ENCODE measurements at places on chromosomes 1 and 21.

- no peak for DNase-seq
Observed at GRCh38 chr1:226558036-226558650, 9.6 kb downstream of the STUM start.

DNA sequence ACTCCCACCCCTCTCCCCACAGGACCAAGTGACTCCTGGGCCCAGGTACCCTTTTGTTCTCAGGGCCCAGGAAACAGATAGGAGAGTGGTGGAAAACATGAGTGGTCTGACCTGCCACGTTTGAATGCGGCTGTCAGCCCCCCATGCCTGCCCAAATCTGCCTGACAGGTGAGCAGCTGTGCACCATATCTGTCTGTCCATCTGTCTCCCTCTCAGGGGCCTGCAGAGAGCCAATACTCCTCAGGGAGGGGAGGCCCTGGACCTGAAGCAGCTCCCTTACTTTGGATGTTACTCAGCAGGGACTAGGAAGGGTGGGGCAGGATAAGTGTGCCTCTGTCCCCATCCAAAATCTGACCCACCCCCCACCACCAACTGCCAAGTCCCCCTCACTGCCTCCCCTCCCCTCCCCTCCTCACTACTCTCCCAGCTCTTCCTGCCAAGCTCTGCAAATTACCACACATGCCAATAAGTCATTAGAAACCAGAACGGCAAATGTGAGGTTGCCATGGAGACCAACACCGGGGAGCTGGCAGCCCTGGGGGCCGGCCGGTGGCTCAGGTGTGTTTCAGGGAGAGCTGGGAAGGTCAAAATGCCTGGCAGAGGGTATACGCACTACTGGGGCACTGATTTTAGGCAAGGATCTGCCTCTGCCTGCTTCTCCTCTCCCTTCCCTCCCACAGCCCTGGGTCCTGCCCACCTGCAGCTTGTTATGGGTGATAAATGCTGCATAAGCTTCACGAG, 11.5 kb downstream of the LRRN2 start:
- no peak for DNase-seq

- peak; percentile 89 for DNase-seq
Observed at GRCh38 chr1:186155594-186155993, 219.5 kb downstream of the TPR start.

GRCh38 chr1:150971583-150972416, 2.8 kb downstream of the CERS2 start:
- DNase-seq = peak; percentile 34

DNA sequence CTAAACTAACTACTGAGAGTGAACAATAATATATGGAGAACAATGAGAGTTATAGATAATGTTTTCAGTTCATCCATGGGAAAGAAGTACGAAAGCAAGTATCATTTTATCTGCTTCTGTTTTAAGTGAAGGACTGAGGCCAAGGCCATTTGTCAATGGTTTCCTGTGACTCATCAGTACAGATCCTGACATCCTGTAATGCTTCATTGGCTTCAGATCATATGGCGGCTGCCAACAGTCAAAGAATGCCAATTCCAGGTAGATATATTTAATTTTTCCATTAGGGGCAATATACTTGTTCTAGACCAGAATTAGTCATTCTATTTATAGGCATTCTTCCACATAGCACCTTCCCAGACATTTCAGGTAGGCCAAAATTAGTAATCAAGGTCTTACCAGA, 97.3 kb downstream of the USH2A start:
- no peak for DNase-seq

DNA sequence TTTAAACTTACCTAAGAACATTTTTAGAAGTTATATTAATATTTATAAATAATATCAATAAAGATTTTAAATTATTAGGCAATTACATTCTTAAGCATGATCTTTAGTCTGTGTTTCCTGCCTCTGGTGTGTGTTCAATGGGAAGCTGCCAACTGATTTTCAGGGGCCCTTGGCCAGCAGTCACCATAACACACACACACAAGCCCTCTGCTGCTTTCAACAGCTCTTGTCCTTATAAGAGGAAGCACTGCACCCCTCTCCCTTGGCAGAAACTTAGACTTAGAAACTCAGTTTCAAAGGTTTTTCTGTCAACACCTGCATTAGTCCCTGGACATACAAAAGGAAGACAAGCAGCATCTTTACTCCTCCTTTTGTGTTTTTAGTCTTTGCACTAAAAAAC, 81.4 kb downstream of the VAV3 start:
- no peak for DNase-seq

- DNase-seq = no peak
Observed at GRCh38 chr1:82829527-82829926, 1028.8 kb downstream of the ADGRL2 start.

GRCh38 chr1:106995970-106996369, 60.5 kb upstream of the PRMT6 start:
- DNase-seq = no peak

DNA sequence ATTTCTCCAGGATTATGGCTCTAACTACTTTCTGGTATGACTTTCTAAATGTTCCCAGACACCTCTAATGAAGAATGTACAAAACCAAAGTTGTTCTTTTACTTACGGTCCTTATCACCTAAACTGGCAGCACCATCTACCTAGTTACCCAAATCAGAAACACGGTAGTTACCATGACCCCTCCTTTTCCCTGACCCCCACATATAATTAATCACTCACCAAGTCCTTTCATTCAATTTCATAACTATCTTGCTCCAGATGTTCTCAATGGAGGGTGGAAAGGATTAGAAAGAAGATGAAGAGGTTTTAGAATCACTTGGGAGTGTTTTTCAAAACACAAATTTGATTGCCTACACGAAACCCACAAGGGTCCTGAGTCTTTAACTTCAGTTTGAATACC, 98.0 kb downstream of the DENND1B start:
- DNase-seq = no peak

GRCh38 chr21:17597680-17598079, 15.0 kb downstream of the BTG3 start:
- DNase-seq = no peak

- peak; percentile 35 for DNase-seq
Observed at GRCh38 chr1:46137916-46138315, 5.5 kb upstream of the PIK3R3 start.

DNA sequence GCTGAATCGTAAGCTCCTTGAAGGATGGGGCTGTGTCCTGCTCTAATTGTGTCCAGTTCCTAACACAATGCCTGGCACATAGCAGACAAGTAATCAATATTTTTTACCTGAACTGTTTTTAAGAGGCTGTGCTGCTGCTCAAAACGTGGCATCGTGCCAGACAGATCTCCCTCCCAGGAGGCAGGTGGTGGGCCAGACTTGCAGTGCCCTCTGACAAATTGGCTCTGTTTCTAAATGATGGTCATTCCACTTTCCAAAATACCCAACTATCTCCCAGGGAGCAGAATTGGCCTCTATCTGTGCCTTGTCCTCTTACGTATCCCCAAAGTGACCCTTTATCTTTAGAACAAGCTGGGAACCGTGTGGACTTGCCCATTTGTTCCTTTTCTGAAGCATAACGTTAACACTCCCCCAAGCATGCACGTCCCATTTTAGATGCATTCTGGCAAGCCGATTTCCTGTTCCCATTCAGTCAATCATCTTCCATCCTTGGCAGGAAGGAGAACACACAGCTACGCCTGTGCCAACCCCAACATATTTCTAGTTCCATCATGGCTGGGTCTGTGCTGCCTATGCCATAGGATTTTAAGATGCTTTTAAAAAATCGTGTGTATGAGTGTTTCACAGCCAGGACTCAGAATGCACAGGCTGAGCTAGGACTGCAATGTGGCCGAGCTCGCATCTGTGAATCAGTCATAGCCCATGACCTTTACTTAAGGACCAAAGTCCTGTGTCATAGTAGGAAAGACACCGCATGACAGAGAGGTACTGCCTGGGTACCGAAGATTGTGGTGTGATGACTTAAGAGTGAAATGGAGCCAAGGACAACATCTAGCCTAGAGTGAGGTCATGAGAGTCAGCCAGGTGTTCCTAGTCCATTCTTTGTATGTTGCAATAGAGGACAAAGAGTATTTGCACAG, 408.6 kb downstream of the PRDM2 start:
- DNase-seq = no peak
